ENCODE measurements at places on chromosomes 7 and 10.

DNA sequence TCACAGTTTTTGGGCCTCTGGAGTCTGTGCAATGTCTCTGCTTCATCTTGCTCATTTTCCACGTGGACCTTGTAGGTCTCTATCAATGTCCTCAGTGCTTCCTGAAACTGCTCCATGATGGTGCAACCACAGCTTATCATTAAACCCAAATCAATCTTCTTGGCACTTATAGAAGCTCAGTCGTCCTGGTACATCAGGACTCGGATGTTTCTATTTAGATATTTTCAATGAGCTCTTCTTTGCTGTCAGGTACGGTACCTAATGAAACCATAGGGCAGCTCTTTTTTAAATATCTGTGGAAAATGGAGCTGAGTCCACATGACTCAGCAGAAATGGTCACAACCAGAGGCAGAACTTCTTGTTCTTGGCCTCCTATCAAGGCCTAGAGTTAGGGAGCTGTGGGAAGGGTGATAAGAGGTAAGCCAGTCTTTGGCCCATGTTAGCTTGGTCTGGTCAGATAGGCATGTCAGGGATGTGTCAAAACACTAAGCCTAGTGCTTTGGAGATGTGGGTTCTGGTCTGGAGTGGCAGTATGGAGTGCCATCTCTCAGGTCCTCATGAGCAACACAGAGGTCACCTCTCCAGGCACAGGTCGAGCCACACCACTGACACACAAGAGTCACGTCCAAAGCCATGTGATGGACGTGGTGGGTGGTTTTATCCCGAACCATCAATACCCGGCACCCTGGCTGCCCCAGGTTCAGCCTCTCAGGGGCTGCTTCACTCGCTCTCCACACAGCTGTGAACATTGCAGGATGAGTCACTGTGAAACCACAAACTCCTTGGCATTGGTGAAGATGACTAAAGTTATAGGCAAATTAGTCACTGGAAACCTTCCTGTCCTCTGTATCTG, 87.0 kb downstream of the TBXAS1 start:
- DNase-seq = no peak

- no peak for DNase-seq
Observed at GRCh38 chr7:127380479-127380878, 12.0 kb downstream of the ZNF800 start.

DNA sequence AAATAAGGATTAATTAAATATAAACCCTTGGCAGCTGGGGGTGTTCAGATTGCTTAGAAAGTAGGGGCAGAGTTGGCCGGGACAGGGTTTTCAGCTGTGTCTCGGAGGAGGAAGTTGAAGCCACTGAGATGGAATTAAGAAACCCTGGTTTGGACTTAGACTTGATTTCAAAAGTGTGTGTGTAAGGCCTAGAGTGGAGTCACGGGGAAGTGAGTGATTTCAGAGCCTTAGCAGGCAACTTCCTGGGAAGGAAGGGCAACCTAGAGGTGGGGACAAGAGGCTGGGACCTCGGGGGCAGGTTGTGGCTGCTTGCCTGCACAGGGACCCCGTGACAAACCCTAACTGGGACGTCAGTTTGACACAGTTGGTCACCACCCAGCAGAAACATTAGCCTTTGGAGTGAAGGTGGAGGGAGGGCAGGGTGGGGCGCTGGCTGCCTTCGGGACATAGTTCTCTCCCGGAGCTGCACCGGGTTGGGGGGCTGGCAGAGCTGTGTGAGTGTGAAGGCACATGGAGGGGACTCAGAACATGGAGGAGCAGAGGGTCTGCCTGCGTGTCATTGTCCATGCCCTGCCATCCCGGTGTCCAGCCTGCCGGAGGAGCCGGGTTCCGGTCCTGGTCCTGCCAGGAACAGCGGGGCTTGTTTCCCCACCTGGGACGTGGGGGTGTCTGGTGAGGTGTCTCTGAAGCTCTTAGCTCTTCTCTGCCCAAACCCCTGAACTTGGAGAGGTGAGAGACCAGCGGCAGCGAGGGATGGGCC, 1.8 kb downstream of the BRI3 start:
- no peak for DNase-seq

DNA sequence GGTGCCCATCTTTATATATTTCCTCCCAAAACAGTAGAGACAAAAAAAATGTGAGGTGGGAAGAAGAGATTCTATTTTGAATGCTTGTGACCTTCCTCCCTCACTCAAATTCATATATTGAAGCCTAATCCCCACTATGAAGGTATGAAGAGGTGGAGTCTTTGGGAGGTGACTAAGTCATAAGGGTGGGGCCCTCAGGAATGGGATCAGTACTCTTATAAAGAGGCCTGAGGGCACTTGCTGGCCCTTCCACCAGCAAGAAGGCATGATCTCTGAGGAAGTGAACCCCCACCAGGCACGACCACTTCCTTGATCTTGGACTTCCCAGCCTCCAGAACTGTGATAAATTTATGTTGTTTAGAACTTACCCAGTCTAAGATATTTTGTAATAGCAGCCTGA, 517.2 kb upstream of the CNTNAP2 start:
- DNase-seq = no peak

DNA sequence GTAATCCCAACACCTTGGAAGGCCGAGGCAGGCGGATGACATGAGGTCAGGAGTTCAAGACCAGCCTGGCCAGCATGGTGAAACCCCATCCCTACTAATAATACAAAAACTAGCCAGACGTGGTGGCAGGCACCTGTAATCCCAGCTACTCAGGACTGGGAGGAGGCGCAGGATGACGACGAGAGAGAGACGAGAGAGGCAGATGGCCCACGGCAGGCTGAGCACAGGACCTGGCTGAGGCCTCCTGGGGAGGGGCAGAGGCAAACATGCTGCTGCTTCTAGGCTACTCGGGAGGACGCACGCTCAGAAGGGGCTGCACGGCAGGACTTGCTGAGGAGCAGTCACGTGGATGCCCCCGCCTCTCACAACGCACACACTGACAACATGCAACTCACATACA, 22.4 kb downstream of the DIP2C start:
- DNase-seq = peak; percentile 14

DNA sequence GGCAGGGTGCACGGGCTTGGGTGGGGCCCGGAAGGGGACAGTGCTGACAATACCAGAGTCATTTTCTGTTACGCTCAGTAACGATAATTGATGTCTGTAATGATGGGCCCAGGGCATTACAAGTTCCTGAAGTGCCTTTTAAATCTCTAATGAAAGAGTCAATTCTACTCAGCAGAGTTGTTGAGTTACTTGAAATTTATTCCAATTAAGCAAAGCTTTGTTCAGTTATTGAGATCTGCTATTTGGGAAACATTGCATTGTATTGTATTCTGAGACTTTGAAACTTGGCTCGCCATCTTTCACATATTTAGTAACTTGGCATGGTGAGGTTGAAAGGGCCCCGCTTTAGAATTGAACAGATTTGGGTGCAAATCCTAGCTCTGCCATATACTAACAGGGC, 34.7 kb downstream of the MINDY4 start:
- DNase-seq = no peak

- no peak for DNase-seq
Observed at GRCh38 chr7:137961200-137962177, 40.4 kb downstream of the CREB3L2 start.

DNA sequence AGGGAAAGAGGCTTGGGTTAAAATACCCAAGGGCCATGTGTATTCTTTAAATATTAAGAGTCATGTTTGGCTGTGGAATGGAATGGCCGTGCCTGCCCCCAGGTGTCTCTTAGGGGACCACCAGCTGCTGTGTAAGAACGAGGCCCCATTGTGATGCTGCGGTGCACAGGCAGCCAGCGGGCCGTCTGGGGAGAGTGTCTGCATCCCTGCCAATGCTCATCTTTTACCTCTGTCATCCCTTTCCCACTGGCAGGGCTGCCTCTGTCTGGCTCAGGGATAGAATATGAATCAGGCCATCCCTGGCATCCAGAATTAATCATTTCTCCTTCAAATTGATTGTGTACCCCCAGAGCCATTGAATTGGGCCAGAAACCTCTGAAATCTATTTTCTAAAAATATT, 137.8 kb upstream of the GALNT17 start:
- no peak for DNase-seq

GRCh38 chr7:30648744-30649540, 33.3 kb downstream of the CRHR2 start:
- DNase-seq = no peak

DNA sequence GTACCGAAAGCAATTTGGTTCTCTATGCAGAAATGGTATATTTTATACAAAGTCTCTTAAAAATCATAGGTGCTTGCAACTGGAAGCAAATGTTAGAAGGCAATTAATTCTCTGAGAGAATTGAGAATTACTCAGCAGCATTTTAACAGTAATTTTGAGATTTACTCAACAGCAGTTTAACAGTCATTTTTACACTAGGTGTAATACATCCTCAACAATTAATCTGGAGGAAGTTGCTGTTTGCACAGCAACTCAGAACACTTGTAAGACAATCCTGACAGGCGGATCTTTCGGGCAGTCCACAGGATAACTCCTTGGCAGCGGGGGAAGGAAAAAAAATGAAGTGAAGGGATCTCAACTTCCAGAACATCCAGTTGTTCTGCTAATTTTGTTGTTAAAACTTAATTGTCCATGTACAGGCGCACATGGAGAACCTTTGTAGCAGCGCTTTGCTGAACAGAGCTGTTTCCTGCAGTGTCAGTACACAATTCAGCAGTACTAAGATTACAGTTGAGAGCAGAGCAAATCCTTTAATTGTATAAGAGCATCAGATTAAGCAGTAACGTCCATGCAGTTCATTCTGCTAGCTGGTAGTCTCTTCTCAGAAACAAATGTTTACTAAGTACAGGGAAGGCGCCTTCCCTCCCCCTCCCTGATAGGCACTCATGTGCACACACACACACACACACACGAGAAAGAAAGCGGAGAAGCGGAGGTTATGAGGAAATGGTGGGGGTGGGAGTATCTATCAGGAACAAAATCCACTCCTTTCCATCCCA, 43.8 kb downstream of the ENO4 start:
- DNase-seq = no peak

DNA sequence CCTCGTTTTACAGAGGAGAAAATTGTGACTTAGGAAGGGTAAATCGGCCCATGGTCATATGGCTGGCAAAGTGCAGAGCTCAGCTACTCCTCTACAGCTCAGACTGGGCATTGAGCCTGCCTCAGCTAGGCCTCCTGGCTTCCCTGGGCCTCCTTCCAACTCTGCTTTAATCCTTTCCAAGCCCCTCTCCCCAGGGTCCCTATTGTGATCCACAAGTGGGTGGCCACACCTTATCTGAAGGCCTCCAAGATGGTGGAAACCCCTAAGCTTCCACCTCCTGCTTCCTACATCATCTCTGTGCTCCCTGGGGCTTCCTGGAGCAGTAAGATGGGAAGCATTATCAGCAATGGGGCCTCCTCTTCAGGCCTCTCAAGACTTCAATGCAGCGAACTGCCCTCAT, 3.0 kb upstream of the LGI1 start:
- no peak for DNase-seq

DNA sequence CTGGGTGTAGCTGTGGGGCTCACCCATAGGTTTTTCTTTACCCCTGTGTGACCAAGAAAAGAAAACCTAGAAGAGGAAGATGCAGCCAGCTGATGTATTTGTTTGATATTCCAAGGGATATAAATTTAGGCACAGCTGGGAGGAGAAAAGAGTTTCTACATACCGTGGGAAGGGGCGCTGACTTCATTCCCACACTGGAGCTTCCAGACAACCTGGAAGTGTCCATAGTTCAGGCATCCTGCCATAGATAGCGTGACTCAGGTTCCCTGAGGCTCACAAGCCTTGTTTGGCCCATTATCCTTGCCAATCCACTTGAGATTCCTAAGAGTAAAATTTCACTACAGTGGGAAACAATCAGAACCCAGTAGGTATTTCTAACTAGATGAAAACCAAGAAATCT, 371.7 kb upstream of the NRP1 start:
- no peak for DNase-seq

DNA sequence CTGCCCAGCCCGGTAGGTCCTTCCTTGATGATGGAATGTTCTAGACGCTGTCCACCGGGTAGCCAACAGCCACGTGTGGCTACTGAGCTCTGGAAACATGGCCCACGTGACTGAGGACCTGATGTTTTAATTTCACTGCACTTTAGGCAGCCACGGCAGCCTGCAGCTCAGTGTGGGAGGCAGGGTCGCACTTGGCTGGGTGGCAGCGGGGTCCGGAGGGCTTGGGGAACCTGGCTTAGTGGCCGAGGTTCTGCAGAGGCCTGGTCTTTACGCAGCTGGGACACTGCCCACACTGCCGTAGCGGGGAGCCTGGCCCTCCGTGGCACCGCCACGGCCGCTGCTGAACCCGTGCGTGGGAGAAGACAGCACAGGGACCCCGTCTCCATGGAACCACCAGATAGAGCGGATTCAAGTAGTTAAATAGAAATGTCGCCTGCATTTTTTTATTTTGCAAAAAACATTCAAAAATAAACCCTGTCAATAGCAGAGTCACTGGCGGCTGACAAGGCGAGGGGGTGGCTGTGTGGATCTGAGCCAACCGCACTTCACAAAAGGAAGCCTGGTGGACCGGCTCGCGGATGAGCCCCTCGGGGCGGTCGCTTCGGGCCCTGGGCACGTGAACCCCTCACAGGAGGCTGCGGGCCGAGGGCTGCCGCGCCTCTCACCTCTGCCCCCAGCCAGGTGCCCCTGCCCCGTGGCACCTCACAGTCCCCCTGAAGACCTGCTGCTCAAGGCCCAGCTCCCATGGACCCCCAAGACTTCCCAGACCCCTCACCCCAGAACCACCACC, 25.6 kb upstream of the UTF1 start:
- no peak for DNase-seq

DNA sequence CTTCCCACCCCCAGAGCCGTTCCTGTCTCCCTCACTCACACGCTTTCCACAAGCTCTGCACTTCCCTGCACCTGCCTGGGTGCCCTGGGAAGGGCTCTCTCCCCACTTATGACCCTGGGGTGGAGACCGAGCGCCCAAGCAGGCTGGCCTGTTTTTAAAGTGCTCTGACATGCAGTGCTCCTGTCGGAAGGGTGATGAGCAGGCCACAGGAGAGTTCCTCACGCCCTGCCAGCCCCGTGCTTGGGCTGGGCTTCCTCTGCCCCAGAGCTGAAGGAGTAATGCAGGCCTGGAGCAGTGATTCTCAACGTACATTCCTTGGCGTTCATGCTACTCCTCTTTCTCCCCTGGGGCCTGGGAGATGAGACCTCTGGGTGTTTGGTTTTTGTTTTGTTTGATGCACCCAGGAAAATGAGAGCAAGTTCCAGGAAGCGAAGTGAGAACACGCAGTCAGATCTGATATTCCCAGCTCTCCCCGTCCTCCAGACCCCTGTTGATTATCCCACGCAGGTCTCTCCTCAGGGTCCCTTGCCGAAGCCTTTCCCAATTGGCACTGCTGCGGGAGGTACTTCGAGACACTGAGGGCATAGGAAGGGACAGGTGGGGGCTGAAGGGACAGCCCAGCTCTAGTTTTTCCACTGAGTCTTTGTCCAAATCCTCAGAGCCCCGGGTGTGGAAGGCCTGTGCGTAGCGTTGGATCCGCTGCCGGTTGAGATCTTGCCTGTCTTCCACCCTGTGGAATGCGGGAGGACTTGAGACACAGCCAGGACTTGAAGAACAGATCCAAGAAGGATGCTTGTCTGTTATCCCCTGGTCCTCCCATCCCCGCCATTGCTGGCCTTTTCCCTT, 14.1 kb downstream of the TRPV6 start:
- DNase-seq = no peak

DNA sequence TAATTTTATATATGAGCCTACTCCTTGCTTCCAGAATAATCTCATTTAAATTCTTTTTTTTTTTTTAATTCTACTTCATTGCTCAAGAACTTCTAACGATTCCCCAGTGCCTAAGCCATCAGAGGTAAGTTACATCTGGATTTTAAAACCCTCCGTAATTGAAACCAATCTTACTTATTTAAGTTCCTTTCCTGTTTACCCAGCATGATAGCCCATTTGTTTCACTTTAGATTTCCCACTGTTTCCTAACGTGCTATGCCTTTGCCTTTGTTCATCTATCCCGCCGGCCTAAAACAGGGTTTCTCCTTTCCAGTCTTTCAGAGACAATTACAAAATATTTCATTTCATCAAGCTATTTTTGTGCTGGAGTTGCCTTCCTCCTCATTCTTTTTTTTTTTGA, 75.8 kb upstream of the ETV1 start:
- DNase-seq = no peak

Measured in NCI-H1694 (cell line).